ENCODE measurements at places on chromosomes 2 and 18.

GRCh38 chr2:8022908-8023640 lies 658.8 kb upstream of the ID2 start:
- no peak for DNase-seq

GRCh38 chr18:45837283-45838070 lies 12.0 kb downstream of the SIGLEC15 start:
- DNase-seq: no peak

DNA sequence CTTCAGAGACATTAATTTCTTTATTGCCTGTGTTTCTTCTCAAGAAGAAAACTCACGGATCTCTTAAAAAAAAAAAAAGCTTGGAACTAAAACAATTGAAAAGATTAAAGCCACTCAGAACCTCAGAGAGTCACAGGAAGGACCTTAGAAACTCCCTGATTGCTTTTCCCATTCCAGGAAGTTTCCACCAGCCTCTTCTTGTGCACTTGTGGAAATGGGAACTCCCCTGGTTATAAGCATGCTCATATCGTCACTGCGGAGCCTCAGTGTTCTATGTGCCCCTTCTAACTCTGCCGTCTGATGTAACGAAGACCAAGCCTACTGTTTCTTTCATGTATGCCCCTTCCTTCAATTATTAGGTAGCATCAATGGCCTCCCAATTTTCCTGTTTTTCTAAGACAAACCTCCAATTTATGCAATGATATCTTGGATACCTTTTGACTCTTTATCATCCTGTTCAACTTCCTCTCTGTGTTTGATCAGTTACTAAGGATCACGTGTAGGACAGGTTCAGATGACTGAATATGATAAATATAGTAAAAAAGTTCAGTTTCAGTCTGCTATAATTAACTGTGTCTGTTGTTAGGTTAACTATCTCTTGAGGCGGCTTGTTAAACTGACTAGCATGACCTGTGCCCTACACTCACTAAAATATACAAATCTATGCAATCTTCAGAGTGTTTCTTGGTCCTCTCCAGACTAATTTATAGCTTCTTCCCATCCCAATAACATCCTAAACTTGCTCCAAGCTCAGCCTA lies 593.7 kb upstream of the CHAC2 start:
- DNase-seq: no peak

DNA sequence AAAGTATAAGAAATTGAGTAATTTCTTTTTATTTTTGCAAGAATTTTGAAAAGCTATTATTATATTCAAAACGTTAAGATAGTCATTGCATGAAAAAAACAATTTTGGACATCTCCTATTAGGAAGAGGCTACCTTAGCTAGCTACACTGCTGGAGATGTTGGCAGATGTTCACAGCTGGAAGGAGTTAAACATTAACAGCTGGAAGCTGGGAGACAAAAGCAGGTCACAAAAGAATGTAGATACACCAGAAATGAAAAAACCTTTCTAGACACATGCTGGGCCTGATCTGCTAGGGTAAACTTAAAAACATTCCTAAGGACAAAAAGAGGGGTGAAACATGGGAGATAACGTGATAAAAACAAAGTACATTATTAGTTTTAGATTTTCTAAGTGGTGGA lies 84.4 kb downstream of the SESTD1 start:
- no peak for DNase-seq

DNA sequence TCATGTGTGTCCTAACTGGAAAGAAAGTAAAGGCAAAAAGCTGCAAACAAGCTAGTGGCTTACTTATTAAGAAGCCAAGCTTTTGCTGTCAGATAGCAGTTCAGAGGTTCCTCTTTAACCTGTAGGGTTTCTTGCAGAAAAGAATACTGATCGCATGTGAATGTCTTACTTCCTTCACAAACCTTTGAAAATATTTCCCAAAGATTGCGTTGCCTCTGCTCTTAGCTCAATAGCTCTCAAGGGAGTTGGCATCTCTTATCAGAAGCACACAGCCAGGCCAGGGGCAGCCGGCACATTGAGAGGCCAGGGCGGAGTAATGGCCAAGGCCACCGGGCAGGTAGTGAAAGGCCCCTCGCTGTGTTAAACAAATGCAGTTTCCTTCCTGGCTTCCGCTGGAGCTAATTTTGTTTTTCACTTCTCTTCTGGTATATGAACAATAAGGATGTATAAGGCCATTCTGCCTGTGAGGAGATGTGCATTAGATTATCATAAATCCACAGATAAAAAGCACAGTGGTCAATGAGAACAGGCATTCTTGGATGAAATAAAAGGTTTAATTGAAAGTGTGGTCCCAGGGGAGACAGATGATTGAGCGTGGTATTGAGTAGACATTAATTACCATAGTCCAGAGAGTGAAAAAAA lies 542.4 kb upstream of the NRP2 start:
- peak; percentile 22 for DNase-seq

GRCh38 chr2:146806364-146807005 lies 1038.3 kb upstream of the ACVR2A start:
- DNase-seq: peak; percentile 42
